ENCODE measurements at places on chromosomes 11 and 22. TPM values are rescaled to one million over a fixed set of nuclear protein-coding genes. Genes with fewer than 3 reads are reported as not detected.

- no peak for DNase-seq
Observed at GRCh38 chr11:134915212-134915611, 503.2 kb upstream of the B3GAT1 start.

DNA sequence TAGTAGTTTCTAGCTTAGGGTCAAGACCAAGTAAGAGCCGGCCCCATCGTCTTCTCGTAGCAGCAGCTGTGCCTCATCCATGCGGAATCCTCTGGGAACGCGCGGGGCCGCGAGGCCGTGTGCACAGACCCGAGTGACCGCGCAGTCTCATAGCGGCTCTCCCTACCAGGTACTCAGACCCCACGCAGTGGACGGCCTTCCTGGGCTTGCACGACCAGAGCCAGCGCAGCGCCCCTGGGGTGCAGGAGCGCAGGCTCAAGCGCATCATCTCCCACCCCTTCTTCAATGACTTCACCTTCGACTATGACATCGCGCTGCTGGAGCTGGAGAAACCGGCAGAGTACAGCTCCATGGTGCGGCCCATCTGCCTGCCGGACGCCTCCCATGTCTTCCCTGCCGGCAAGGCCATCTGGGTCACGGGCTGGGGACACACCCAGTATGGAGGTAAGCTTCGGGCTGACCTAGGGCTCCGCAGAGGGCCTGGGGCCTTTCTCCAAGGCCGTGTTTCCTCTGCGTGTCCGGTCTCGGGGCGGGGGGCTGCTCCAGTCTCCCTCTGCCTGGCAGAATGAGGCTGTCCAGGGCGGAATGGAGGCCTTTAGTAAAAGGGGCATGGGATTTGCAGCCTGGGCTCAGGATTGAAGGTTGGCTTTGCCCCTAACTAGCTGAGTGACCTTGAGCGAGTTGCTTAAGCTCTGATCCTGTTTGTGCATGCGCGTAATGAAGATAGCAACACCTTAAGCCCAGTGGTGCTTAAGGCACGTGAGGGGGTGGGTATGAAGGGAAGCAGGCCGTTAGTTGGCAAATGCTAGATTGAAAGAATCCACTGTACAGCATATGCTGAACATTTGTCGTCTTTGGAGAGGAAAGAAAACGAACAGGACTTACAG, 48.9 kb downstream of the ST14 start:
- no peak for DNase-seq

- no peak for DNase-seq
Observed at GRCh38 chr11:9616858-9617257, 43.4 kb downstream of the WEE1 start.

DNA sequence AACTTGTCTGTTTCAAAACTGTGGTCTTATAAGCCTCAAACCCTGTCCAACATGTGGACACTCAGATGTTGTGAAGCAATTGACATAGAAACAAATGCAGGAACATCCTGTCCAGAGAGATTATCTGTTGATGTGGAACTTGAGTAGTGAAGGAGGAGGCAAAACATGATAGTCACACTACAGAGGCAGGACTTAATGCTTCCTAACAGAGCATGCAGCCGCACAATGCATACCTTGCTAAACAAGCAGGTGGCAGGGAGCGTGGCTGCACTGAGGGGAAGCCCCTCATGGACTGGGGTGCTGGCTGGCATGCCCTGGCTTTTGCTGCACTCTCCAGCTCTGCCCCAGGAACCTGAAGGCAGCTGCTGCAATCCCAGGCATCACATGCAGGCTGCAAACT, 5.3 kb downstream of the C22orf39 start:
- no peak for DNase-seq

DNA sequence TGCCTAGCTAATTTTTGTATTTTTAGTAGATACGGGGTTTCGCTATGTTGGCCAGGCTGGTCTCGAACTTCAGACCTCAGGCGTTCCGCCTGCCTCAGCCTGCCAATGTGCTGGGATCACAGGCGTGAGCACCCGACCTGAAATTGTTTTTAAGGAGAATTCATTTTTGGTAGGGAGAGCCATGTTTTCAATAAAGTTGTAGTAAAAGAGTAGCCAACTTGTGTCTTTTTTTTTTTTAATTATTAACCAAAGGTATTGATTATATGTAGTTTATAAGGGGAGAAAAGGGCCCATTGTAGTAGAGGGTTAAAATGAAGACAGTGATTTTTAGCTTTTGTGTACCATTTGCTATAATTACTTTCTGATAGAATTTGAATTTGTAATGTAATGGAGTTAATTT, 31.6 kb upstream of the HSD17B12 start:
- DNase-seq = no peak

The INPP5J gene
- total RNA-seq = 1.7 TPM
